ENCODE measurements at places on chromosomes 7 and 10.

GRCh38 chr10:131444862-131445461 lies 133.4 kb upstream of the TCERG1L start:
- no peaks in the 10 kb centered on the region for H3K36me3 ChIP-seq
- no peak overlapping the region for H3K4me3 ChIP-seq
- H3K4me1 ChIP-seq = no peaks in the 10 kb centered on the region
- no peak for DNase-seq

DNA sequence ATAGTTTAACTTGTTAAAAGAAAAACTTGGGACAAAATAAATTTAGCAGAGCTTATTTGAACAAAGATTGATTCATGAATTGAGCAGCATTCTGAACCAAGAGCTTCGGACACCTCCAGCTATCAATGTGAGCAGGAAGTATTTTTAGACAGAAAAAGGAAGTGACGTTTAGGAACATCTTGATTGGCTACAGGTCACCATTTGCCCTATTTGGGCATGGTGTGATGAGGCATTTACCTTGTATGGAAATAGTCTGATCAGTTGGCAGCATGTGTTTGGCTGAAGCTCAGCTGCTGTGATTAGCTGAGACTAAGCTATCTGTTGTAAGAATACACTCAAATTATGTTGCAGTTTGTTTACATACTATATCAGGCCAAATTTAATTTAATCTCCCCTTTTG lies 185.1 kb downstream of the ATRNL1 start:
- H3K27ac ChIP-seq = no peak overlapping the region
- no peak overlapping the region for H3K4me3 ChIP-seq
- H3K27me3 ChIP-seq = no peaks in the 10 kb centered on the region
- H3K36me3 ChIP-seq = no peaks in the 10 kb centered on the region
- DNase-seq = no peak
- H3K4me1 ChIP-seq = no peaks in the 10 kb centered on the region

DNA sequence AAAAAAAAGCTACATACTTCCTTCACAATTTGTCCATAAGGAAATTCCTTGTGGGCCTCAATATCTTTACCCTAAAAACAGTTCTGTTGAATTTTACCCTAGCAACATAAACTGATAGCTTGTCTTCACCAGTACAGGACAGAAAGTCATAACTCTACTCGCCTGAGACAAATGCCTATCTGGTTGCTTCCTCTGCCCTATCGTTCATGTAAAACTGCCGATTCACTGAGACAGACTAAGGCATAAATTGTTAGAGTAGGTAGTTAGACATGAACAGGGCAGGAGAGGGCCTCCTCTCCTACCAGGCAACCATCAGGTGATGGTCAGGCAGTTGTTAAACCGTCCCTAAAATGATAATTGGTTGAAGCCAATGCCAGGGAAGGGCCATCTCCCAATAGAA lies 25.0 kb downstream of the IFIT3 start:
- no peaks in the 10 kb centered on the region for H3K36me3 ChIP-seq
- H3K4me1 ChIP-seq = no peaks in the 10 kb centered on the region
- no peak for DNase-seq

DNA sequence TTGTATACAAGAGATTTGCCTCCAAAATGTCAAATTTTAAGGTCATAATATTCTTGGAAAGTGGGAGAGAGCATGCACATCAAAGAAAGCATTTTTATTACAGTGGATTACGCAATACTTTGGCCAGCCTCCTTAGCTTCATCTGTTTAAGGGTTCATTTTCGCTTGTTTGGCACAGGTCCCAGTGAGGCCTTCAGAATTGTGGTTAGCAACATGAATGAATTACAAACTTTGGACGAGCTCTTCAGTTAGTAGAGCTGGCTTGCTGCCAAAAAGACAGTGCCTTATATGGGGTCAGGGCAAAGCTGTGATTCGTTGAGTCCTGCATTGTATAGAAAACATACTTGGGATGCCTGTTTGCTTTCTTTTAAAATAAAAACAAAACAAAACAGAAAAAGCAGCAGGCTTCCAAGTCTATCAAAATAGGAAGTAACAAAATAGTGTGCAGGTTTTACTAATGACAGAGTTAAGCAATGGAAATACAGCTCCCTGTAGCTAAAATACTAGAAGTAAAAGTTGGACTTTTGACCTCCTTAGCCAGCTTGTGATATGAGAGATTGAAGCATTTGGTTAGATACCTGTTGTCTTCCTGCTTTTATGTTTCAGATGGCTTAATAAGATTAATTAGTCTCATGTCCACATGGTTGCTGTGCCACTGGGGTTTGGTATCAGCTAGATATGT lies 190.8 kb downstream of the MLLT10 start:
- DNase-seq = no peak
- no peaks in the 10 kb centered on the region for H3K27me3 ChIP-seq
- H3K27ac ChIP-seq = no peak overlapping the region
- H3K36me3 ChIP-seq = peaks cover 3% of the 10 kb centered on the region
- H3K4me3 ChIP-seq = no peak overlapping the region
